Posterior cingulate gyrus (tissue), 11 donors: ENCODE measurements at places on chromosomes 2 and 18.
A peak's percentile ranks its signal among the peaks of the same experiment; 100 is the strongest.

GRCh38 chr2:54207666-54208195 is 48.3 kb downstream of the TSPYL6 start:
- DNase-seq, result no peak

GRCh38 chr2:223880796-223881195 is 43.4 kb upstream of the AP1S3 start:
- DNase-seq, result peak; percentile 9

DNA sequence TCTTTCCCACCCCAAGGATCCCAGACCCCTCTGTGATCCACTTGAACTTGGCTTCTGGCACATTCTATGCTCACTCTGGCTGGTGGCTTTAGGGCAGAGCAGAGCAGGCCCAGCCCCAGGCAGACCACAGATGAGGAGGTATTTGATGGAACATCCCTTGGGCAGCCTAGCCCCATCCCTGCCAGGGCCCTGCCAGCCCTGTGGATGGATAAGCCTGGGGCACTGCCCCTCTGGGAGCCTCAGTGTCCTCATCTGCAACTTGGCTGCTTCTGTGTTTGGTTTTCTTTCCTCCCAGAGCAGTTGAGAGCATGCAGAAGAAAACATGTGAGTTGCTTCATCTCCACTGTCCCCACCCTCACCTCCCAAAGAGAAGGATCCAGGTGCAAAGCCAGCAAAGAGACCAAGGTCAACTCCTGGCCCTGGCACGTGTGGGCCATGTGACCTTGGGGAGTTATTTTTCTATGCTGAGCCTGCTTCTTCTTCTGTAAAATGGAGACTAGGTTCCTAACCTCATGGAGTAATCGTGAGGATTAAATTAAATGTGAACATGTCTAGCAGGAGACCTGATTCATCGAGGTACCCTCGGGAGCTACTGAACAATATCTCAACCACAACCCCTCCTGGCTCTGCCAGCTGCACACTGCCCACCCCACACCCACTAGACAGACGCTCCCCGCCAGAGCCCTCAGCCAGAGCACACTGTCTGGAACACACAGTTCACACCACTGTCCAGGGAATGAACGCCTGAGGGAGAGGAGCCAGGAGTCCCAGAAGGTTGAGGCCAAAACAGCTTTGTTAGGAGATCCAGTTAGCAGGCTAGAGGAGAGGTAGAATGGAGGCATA is 14.6 kb upstream of the TNS1 start:
- DNase-seq, result no peak

DNA sequence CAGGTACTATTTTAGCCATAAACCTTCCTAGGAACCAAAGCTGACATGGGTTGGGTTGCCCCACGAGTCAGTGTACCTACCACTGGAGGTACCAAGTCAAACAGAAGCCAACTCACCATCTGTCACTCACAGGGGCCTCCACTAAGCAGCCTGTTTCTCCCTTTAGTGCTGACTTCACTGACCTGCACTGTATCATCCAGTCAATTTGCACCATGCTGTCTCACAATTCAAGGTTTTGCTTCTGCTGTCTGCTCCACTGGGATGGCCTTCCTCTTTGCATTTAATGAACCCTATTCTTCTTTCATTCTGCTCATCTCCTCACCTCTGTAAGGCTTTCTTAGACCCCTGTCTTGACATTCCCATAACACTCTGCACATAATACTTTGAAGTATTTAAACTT is 47.2 kb downstream of the EIF2AK3 start:
- no peak for DNase-seq

- no peak for DNase-seq
These were observed 45.2 kb upstream of the MEIS1 start for GRCh38 chr2:66389651-66390131.

DNA sequence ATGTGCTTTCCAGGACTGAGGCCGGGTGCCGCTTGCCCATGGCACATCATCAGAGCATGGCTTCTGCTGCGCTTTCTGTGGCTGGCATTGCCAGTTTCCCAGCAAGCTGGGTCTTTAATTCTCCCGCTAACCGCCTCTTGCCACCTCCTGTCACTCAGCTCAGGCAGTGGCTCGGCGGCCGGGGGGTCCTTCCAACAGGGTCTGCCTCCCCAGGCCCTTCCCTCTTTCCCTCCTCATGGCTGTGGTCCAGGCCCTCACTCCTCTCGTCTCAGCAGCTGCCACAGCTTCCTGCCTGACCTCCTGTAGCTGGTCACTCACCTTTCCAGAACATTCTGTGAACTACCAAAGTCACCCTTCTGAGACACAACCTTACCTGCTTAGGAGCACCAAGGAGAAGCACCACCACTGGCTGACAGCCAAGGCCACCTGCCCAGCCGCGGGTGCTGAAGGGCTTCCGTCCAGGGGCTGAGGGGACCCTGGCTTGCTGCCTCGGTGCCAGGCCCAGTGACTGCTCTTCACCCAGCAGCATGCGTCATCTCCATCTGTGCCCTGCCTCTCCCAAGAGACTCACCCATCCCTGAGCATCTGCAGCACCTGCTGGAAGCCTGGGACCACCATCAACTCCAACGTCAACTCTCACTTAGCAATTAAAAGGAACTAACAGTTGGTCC is 22.6 kb downstream of the CHMP1B start:
- DNase-seq, result no peak

GRCh38 chr2:11679016-11679415 is 9.0 kb upstream of the NTSR2 start:
- DNase-seq, result no peak

DNA sequence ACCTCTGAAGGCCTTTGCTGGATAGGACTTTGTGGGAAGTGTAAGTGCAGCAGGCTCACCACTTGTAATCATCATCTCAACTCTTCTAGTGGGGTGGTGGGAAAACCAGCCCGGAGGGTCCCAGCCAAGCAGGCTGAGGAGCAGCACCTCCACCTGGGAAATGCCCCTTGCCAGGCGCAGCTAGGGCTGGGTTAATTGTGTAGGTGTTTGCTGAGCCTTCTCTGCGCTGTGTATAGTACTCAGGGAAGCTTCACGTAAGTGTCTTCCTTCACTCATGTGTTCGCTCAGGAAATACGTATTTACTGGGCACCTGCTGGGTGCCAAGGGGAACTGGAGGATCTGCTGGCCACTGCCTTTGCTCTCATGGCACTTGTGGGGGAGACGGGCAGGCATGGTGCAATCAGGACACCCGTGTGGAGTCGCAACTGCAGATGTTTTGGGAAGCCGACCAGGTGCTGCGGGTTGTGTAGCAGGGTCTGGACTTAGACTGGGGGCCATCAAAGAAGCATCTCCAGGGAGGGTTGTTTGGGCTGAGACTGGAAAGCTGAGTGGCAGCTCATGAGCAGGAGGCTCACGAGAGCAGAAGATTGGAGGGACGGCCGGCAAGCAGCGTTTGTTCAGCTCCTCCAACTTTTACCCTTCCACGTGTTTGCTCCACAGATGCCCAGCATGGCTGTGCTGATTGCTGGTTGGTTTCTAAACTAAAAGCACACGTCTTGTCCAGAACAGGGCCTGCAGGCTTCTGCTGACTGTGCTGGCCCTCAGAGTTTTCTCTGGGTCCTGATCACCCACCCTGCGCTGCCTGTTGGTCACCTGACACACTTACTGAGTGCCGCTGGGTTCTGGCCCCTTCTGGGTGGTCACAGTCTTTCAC is 164.6 kb downstream of the LDLRAD4 start:
- DNase-seq, result no peak

- DNase-seq, result no peak
These were observed 1.4 kb upstream of the BCL2 start for GRCh38 chr18:63320975-63321265.

DNA sequence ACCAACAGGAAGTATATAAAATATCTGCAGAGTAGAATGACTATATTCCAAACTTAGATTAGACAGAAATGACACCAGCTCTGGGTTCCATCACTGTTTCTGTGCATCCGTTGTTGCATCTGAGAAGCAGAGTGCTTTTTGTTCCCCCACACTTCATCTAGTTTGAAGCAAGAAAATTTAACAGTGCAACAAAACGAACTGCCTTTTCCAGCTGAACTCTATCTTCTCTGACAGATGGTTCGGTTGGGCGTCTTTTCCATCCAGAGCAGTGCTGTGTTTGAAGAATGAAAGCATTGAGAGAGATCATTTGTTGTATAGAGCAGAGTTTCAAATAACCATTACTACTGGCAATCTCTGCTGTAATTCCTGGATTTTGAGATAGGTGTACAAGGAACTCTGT is 757.5 kb downstream of the DPP10 start:
- DNase-seq, result no peak

- DNase-seq, result no peak
These were observed 70.2 kb downstream of the LRRC30 start for GRCh38 chr18:7301094-7301493.

GRCh38 chr2:25198209-25198525 is 29.8 kb upstream of the POMC start:
- DNase-seq, result no peak

DNA sequence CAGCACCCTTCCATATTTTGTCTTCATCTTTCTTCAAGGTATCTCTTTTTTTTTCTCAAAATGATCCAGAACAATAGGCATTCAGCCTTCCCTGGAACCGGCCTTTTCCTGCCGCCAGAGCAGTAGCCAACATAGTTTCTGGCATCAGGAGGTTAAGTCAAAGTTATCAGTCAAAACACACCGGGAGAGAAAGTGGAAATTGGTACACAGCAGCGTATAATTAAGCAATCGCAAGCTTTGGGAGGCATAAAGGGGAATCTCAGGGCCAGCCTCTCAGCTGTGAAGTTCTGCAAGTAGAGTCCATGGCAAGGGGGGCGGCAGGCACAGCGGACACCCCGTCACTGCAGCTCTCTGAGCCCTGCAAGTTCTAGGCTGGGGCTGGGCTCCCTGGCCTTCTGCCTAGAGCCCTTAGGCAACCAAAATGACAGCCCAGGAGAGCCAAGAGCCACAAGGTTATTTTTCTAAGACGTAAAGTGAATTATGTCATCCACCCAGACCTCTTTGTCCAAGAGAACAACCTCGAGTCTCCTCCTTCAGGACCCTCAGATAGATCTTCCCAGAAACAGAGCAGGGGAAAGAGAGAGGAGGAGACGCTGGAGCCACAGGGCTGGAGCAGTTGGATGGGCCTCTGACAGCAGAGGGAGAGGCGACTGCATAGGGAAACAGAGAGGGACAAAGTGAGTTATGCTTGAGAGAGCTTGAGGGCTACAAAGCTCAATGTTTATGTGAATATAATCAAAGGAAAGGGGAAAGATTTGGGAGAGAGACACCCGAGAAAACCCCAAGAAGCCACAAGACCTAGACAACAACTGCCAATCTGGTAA is 114.7 kb downstream of the BCL2L11 start:
- DNase-seq, result no peak

DNA sequence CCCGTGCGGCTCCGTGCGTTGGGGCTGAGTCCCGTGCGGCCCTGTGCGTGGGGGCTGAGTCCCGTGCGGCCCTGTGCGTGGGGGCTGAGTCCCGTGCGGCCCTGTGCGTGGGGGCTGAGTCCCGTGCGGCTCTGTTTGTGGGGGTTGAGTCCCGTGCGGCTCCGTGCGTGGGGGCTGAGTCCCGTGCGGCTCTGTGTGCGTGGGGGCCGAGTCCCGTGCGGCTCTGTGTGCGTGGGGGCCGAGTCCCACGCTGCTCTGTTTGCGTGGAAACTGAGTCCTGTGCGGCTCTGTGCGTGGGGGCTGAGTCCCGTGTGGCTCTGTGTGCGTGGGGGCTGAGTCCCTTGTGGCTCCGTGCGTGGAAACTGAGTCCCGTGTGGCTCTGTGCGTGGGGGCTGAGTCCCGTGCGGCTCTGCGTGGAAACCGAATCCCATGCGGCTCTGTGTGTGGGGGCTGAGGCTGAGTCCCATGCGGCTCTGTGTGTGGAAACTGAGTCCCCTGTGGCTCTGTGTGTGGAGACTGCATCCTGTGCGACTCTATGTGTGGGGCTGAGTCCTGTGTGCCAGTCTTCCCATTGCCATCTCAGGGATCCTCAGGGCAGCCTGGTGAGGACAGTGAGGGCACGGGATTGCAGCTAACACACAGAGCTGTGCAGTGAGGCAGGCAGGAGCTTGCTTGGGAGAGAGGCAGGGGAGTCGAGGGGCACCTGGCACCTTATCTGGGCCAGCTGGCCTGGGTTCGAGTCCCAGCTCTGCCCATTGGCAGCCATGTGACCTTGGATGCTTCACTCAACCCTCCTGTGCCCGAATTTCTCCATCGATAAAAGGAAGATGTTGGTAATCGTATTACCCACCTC is 44.5 kb downstream of the LDLRAD4 start:
- peak; percentile 42 for DNase-seq

DNA sequence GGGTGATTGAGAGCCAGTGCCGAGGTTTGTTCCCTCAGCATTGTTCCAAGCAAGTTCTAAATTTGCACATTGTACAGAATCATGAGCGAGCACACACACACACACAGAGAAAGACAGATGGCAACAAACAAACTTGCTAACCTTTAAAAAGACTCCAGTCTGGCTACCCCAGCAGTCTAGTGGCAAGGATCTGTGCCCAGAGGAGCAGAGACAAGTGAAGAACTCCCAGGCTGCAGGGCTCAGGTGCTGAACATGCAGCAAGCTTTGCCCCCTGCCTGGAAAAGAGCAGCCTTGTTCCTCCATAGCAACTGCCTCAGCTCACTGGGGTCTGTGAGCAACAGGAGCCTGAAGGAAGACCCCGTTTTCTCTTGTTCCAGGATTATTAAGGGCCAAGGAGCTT is 169.2 kb upstream of the CCDC68 start:
- DNase-seq, result no peak

DNA sequence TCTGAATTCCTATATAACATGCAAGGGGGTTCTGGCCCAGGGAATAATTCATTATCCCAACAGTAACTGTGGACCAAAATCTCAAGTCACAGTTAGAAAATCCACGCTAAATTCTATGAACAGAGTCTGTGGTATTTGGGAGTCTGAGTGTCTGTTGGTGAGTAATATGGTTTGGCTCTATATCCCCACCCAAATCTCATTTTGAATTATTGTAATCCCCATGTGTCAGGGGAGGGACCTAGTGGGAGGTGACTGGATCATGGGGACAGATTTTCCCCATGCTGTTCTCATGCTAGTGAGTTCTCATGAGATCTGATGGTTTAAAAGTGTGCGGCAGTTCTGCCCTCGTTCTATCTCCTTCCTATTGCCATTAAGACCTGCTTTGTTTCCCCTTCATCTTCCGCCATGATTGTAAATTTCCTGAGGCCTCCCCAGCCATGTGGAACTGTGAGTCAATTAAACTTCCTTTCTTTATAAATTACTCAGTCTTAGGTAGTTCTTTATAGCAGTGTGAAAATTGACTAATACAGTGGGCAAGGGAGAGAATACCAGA is 68.3 kb downstream of the NBAS start:
- DNase-seq, result no peak

DNA sequence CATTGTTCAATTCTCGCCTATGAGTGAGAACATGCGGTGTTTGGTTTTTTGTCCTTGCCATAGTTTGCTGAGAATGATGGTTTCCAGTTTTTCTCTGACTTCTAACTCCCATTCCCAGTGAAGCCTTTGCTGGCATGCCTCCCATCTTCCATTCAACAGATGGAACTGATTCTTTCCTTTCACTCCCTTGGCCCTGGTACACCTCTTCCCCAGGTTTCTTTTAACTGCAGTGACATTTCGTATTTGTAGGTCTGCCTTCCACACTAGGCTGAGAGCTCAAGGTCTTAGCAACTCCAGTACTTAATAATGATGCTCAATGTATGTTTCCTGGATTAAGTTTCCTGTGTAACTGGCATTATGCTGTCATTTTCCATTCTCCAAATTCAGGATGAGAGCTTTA is 48.5 kb downstream of the GAREM1 start:
- no peak for DNase-seq
